ENCODE measurements at places on chromosomes 2 and 18.

DNA sequence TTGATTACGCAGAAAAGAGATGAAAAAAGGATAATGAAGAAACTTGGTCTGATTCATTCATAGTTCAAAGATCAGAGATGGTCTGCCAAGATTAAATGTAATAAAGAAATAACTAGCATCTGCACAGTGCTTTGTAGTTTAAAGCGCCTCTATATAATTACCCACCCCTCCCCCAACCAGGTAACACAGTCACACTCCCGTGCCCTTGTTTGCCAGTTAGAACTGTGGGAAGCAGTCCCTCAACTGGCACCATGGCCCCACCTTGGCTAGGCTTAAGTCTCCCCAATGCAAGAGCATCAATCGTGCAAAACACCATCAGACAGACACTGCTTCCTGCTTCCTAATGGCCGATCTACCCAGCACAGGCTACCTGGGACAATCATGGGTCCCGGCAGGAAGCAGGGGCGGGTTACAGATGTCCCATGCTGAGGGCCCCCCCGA, 11.6 kb downstream of the ADCY3 start:
- DNase-seq: no peak

DNA sequence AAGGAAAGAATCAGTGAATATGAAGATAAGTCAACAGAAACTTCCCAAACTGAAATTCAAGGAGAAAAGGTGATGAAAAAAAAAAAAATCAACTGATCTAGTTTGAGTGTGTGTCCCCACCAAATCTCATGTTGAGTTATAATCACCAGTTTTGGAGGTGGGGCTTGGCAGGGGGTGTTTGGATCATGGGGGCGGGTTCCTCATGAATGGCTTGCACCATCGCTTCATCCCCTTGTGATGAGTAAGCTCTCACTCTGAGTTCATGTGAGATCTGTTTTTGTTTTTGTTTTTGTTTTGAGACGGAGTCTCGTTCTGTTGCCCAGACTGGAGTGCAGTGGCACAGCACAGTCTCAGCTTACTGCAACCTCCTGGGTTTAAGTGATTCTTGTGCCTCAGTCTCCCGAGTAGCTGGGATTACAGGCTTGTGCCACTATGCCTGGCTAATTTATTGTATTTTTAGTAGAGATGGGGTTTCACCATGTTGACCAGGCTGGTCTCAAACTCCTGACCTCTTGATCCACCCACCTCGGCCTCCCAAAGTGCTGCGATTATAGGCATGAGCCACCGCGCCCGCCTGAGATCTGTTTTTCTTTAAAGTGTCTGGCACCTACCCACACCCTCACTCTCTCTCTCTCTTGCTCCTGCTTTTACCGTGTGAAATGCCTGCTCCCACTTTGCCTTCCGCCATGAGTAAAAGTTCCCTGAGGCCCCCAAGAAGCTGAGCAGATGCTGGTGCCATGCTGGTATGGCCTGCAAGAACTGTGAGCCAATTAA, 4.0 kb upstream of the SLC66A2 start:
- DNase-seq: no peak

- no peak for DNase-seq
Measured at GRCh38 chr2:150465703-150466569, 21.5 kb downstream of the RND3 start.

DNA sequence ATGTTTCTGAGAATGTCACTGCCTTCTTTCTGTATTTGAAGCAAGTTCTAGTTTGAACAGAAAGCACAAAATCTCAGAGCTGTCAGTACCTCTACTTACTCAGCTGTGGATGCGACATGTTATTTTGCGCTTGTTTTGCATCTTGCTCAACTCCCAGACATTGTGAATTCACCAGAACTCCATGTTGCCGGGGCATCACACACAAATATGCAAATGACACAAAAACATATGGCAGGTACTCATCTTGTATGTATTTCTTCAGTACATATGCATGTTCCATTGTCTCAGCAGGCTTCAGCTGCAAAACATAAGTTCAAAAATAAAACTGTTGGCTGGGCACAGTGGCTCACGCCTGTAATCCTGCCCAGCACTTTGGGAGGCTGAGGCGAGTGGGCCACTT, 30.8 kb downstream of the ADCY3 start:
- DNase-seq: no peak

GRCh38 chr2:240948905-240949790, 43.0 kb downstream of the CROCC2 start:
- no peak for DNase-seq

GRCh38 chr18:48161191-48161910, 230.9 kb upstream of the SMAD2 start:
- DNase-seq: peak; percentile 74

GRCh38 chr18:54239601-54240000, 15.1 kb upstream of the MBD2 start:
- no peak for DNase-seq

DNA sequence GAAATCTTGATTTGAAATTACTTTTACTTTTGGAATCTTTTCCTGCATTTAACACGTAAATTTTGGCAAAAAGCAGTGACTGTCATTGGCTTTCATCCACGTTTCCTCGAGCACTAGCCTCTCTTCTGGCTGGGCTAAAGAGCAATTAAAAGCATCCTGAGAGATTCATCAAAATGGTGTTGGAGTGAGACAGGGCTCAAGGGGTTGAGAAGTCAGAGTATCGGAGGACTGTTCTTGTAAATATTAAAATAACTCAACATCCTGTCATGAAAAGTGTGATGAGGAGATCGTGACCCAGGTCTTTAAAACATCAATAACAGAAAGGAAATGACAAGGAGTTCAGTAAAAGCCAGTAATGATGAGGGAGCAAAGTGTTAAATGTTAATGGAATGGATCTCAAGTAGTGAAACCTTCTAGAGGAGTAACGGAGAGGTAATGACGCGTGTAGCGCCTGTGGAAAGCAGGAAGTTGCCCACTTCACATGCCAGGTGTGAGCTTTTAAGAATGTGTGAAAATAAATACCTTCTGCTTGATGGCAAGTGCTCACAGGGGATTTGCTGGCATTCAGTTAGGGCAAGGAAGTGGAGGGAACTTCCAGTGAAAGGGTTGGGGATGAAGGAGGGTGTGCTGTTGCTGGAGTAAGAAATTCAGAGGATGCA, 754.4 kb downstream of the ADCYAP1 start:
- DNase-seq: no peak

DNA sequence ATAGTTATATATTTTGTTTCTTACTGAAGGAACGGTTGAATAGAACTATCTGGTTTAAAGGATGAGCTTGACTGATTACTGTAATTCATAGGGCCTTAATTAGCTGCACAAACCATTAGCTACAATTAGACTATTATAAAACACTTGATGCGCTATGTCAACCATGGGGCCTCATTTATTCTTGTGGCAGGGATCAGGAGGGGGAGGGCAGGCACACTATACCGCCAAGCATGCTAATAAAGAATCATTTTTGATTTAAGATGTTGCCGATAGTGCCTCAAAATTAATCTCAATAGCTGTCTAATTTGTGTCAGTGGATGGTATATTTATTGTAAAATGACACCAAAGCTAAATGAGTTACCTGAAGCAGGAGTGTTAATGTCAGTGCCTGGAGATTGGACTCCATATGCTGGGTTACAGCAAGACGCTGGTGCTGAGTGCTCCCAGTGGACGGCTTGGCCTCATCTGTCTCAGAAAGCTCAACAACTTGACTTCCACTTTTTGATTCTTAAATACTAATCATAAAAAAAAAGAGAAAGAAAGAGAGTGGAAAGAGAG, 1007.0 kb upstream of the CELF4 start:
- no peak for DNase-seq

- no peak for DNase-seq
Measured at GRCh38 chr18:59799383-59800015, 100.3 kb upstream of the PMAIP1 start.

DNA sequence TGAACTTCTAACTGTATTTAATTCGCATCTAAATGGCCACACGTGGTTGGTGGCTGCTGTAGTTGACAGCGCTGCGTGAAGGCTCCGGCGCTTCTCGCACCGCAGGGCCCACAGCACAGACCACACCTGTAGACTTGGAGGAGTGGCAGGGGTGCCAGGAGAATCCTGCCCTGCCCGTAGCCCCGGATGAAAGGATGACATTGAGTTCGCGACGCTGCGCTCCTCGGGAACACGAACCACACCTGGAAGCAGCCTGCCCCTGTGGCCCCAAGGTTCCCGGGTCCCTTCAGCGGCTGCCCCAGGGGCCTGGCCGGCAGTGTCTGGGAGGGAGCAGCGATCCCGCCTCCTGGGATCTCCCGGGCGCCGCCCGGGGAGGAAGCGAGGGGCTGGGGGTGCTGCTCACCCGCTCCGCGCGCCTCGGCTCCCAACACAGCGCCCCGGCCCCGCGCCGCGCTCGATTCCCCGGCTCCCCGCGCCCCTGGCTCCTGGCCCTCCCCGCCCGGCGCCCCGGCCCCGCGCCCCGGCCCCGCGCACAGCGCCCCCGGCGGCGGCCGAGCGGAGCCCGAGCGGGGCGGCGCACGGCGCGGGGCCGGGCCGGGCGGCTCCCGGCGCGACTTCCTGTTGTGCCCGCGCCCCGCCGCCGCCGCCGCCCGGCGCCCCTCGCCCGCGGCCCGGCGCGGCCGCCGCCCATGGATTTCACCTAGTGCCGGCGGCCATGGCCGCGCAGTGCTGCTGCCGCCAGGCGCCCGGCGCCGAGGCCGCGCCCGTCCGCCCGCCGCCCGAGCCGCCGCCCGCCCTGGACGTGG, at the start of gene RNPEPL1:
Gene RNPEPL1 (plus strand): TSS at position 613 of the 806 bp plus-strand sequence. CDS start 103 bp downstream, at position 716.
- DNase-seq: peak; percentile 62

DNA sequence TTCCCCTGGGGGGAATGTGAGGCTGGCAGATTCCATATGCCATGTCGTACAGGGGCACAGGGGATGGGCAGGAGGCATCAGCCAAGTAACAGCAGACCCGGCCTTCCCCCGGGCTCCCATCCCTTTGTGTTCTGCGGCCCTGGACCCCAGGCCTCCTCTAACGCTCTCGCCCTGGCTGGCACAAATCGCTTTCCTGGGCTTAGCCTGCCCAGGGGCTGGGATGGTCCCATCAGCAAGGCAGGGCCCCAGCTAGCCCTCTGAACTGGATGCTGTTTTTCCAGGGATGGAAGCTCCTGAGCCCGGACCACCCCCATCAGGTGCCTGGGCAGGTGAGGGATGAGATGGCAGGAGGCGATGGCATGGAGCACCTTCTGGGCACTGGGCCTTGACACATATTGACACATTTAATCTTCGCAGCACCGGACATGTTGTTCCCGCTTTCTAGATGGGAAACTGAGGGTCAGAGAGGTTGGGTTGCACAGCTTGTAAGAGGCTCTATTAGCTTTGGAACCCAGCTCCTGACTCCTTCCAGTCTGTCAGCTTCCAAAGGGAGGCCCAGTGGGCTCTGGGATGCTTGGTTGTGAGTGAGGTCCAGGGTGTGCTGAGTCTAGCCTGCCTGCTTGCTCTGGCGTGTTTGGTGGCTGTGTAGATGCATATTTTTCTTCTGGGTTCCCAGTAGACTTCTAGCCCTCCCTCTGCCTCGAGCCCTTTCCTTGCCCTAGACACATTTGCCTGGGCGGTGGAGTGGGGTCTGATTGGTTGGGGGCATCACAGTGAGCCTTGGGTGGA, 40.3 kb downstream of the GLI2 start:
- no peak for DNase-seq

DNA sequence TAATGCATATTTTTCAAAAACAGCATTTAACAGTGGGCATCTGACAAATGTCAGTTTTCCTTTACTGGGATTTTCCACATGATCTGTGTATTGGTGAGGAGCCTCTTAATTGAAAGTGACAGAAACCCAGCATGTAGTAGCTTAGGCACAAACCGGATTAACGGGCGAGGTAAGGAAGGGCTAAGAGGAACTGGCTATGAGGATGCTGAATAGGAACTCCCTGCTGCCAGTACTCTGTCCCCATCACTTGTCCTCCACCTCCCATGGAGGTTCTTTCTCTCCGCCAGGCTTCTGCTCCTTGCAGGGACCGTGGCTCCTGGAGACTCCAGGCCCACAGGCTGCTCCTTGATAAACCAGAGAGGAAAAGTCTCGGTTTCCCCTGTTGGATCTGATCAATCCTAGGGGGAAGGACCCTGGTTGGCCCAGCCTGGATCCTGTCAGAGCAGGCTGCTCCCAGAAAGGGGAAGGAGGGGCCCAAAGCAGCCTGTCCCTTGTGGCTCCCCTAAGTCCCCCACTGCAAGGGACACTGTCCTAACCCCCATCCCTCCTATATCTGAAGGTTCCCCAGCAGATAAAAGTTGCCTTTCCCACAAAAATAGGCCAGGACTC, 10.3 kb downstream of the TEX44 start:
- no peak for DNase-seq

DNA sequence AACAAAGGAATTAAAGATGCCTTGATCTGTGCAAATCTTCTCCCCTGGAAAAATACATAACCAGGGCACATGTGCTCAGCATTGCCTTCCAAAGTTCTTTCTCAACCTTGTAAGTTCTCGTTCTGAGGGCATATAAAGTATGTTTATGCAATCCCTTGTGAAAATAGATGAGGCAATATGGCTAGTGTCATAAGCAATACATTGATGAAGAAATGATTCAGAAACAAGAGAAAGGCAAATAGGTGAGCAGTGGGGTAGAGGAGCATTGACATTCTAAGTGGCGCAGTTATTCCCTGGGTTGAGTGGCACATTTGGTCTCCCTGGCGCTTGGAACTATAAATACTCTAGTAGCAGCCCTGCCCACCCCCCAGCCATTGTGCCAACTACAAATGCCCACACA, 57.4 kb upstream of the PGAP1 start:
- no peak for DNase-seq

GRCh38 chr2:60416221-60417008, 137.0 kb downstream of the BCL11A start:
- DNase-seq: no peak

DNA sequence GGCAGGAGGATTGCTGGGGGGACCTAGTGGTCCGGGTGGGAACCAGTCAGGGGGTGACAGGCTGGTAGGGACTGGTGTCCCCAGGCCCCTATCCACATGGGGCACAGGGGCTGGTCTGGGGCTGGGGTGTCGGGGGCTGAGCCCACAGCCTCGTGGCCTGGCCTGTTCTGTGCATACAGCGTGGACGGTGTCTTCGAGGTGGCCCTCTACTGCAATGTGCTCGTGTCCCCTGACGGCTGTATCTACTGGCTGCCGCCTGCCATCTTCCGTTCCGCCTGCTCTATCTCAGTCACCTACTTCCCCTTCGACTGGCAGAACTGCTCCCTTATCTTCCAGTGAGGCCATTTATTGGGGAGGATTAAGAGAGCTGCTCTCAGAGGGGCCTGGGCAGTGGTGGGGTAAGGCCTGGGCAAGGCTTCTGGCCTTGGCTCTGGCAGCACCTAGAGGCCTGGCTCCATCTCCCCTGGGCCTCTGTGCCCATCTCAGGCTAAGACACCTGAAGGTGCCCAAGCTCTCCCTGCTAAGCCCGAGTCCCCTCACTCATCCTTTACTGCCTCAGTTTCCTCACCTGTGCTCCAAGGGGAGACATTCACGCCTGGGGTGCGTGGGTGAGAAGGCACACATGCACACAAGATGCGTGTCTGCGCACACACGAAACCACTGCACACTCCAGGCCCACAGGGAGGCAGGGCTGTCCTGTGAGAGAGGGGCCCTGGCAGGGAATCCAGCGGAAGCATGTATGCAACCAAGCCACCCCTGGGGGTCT, 1.9 kb downstream of the CHRNG start:
- DNase-seq: no peak

- DNase-seq: no peak
Measured at GRCh38 chr2:168189835-168190569, 57.4 kb downstream of the STK39 start.

All from stimulated activated CD4-positive, alpha-beta T cell treated with anti-CD3 and anti-CD28 coated beads, Interleukin-15, amount 100 ng/mL, for 24 hours (primary cell).